NCI-H2171 treated with DMSO at 0.1 percent for 48 hours (cell line): ENCODE measurements at places on chromosomes 6 and 20.

- no peak for DNase-seq
Measured at GRCh38 chr6:159311618-159312017, 142.4 kb downstream of the FNDC1 start.

- DNase-seq: peak; percentile 62
Measured at GRCh38 chr6:111788379-111789276, 84.6 kb downstream of the FYN start.

DNA sequence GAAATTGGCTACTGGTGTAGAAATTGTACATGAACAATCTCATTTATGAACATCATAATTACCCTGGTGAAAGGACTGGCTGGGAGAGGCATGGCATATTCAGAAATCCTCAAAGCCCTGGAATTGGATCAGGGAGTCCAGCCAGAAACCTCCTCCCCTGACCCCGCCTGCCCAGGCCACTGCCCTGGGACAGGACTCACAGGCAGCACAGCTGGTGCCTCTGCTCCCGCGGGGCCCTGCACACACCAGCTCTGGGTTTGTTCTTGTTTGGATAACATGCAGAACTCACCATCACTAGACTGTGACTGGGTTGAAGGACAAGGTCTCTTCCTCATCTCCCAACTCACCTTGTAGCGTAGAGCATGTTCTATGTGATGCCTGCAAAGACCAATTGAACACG is 56.2 kb downstream of the AGPAT4 start:
- DNase-seq: no peak

GRCh38 chr6:165835410-165835851 is 172.4 kb upstream of the PDE10A start:
- DNase-seq: no peak

DNA sequence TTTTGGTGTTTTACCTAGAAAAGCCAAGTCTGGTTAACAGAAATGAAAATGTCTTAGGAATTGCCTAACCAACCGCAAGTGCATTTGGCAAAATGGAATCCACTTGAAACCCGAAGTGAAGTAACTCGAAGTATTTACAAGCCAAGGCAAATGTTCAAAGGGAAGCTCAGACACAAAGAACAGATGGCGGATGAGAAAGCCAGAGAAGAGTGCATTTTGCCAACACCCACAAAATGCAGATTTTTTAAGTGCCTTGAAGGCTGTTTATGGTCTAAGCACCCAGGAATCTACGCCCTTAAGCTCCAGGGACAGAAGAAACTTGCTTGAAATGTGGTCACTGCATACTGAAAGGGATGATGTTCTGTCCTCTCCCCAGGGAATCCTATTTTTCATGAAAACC is 70.0 kb upstream of the TBXT start:
- DNase-seq: no peak

GRCh38 chr6:7112741-7113313 is 5.1 kb downstream of the RREB1 start:
- no peak for DNase-seq

- DNase-seq: no peak
Measured at GRCh38 chr6:51139950-51140385, 321.3 kb downstream of the TFAP2B start.

GRCh38 chr6:143141442-143141841 is 80.8 kb downstream of the AIG1 start:
- DNase-seq: no peak

DNA sequence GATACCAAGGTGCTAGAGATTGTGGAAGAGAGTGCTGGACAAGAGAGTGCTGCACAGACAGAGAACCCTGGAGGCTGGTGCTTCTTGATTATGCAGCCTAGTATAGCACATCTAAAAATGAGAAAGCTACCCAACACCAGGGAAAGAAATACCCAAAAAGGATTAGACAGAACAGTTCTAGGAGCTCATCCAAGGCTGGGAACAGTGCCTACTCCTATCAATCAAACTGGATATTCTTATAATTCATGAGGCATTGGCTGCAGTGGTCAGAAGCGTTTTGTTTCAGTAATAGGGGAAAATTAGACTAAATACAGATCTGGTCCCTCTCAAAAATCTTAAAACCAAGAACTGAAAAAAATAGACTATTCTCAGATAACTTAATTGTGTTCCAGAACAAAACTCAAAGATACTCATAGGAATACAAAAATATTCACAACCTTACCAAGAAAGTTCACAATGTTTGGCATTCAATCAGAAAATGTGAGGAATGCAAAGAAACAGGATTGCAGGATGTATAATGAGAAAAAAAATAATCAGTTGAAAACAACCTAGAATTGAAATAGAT is 222.9 kb downstream of the EPHA7 start:
- DNase-seq: no peak

GRCh38 chr6:158649289-158650143 is at the start of gene SYTL3:
Gene SYTL3 (plus strand): TSS chr6:158650054. CDS start chr6:158663269, 13,215 bp downstream.
- no peak for DNase-seq

DNA sequence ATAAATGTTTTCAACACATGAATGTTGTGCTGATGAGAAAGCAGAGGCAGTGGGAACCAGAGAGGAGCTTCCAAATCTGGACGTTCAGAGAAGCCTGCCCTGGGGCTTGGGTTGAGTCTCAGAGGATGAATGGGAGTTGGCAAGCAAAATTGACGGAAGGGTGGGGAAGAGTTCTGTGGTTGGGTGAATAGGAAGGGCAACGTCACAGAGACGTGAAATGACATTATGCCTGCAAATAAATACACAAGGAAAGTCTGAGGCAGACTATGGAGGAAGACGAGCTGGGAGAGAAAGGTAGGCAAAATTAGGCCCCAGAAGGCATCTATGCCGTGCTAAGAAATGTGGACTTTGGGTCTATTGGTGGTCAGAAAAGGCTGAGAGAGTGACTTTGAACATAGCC is 25.2 kb upstream of the SGK1 start:
- no peak for DNase-seq

GRCh38 chr20:43534791-43535350 is 24.0 kb upstream of the SGK2 start:
- no peak for DNase-seq

- DNase-seq: no peak
Measured at GRCh38 chr6:11783524-11784064, 5.0 kb upstream of the ADTRP start.
